Cortex of kidney (tissue), 1 donor: ENCODE measurements at places on chromosomes 1 and 21.

- no peak for DNase-seq
Observed at GRCh38 chr1:10830961-10831668, 34.7 kb upstream of the CASZ1 start.

DNA sequence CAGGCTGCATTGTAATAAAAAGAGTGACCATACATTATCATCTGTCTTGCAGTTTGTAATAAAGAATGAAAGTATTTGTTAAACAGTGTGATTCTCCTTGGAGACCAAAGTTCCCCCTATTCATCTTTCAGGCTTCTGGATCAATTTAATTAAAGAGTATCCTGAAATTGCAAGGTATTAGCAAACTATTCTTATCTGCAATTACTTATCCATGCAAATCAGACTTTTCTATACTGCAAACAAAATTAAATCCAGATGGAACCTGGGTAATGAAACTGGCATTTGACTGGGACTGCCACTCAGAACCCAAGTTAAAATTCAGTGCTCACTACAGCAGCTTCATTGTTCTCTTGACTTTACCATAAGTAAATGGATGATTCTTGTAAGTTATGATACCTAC, 37.1 kb downstream of the JAK1 start:
- no peak for DNase-seq

GRCh38 chr1:179205284-179205683, 24.2 kb downstream of the ABL2 start:
- DNase-seq = no peak

DNA sequence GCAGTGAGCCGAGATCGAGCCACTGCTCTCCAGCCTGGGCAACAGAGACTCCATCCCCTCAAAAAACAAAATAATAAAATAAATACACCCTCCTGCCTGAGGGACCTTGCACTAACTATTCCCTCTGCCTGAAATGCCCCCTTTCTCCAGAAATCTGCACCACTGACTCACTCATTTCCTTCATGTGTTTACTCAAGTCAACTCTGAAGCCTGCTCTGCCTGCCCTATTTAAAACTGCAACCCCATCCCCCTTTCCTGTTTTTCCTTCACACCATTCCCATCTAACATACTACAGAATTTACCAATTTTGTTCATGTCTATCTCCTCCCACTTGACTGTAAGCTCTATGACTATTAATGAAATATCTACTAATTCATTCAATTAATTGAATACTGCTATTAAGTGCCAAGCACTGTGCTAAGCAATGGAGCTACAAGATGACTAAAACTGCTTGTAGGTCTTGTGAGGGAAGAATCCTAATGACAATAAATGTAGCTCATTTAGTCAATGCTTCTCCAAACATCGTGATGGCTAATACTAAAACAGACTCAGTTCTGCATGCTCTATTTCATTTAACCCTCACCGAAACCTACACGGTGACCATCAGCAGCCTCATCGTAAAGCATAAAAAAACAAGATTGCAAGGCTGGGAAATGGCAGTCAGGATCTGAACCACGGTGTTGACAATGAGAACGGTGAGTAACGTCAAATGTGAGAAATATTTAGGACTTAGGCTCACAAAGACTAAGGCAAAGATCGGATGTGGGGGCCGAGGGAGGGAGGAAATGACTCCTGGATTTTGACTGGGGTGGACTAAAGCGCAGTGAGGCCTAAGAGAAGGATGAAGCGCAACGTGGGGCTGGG, 749 bp upstream of the TMEM39B start:
- no peak for DNase-seq

DNA sequence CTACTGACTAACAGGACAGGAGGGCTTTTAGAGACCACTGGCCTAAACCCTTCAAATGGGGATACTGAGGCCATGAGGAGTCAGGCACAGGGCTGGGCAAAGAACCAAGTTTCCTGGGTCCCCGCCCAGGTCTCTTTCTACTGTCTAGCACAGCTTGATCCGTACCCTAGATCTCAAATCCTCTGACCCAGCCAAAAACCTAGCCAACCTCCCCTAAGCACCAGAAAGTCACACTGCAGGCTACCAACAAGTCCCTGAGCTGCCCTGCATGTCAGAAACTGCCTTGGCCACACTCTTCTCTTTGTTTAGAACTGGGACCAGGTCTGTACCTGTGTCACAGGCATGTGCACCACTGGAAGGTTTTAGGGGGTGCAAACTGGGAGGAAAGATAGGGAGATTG, 33.6 kb downstream of the AHDC1 start:
- DNase-seq = no peak

DNA sequence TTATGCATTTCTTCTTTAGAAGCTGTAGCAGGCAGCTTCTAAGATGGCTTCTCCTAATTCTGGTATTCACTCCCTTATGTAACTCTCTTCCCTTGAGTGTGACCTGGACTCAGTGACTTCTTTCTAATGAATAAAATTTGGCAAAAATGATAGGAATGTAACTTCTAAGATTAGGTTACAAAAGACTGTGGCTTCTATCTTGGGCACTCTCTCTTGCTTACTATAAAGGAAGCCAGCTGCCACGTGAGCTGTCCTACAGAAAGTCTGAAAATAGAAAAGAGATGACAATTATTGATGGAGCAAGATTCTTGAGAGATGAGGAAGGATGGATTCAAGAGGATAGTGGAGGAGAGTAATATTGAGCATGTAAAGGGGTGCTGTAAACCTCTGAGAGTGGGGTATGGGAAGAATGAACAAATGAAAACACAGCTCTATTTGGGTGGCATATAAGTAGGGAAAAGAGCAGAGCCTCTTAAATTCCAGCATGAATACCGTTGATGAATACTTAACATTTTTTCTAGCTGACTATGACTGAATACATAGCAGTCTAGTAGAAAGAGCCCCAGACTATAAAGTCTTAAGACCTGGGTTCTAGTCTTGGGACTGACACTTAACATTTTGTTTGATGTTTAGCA, 5.5 kb downstream of the TSEN15 start:
- no peak for DNase-seq

- no peak for DNase-seq
Observed at GRCh38 chr1:11842154-11843041, 5.2 kb downstream of the NPPA start.

- no peak for DNase-seq
Observed at GRCh38 chr1:159802111-159802510, at the start of gene FCRL6. FCRL6 (plus strand) TSS chr1:159802360; CDS start chr1:159802425, 65 bp downstream.

GRCh38 chr1:31843506-31843905, 27.7 kb upstream of the SPOCD1 start:
- no peak for DNase-seq

DNA sequence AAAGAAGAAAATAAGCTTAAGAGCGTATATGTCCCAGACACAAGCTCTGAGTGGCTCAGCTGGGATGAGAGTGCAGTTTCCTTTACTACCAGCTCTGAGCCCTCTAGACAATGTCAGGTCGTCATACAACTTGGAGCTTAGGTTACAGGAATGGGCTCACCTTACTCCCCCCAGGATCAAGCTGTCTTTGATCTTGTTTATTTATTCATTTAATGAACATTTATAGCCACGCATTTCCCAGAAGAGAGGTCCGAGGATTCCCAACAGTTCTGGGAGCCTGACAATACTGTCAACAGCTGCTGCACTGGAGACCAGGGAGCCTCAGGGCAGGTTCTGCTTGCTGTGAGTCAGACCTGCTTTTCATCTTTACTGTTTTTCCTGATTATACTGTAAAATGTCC, 378.9 kb downstream of the PLPP3 start:
- DNase-seq = no peak

DNA sequence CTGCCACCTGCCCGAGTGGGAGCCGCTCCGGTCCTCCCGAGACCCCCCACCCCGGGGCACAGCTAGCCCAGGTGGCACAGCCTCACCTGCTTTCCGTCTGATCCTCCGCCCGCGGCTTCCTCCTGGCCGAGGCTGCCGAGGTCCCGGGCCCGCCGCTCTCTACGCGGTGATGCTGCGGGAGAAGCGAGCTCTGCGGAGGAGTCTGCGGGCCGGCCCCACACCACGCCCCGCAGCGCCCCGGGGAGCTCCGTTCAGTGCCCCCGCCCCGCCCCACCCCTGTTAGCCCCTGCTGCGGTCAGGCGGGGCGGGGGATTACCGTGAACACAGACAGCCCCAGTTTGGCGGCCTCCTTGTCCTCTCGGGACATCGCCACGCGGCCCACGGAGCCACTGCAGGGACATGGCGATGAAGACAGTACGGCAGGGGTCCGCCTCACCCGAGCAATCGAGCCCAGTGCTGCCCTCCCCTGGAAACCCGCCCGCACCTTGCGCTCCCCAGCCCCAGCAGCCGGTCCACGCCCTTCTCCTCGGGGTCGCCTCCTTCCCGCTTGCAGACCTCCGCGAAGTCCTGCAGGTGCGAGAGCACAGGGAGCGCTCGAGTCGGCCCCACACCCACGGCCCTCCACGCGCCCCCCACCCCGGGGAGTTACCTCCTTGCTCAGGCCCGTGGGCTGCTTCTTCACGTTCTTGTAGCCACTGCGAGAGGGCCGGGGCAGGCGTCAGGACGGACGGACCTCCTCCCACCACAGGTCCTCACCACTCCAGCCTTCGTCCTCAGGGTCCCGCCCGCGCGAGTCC, 933 bp downstream of the C1orf35 start:
- DNase-seq = no peak

- DNase-seq = no peak
Observed at GRCh38 chr1:156464335-156464734, 36.2 kb downstream of the MEF2D start.

GRCh38 chr1:223200903-223201302, 57.9 kb upstream of the TLR5 start:
- DNase-seq = no peak

DNA sequence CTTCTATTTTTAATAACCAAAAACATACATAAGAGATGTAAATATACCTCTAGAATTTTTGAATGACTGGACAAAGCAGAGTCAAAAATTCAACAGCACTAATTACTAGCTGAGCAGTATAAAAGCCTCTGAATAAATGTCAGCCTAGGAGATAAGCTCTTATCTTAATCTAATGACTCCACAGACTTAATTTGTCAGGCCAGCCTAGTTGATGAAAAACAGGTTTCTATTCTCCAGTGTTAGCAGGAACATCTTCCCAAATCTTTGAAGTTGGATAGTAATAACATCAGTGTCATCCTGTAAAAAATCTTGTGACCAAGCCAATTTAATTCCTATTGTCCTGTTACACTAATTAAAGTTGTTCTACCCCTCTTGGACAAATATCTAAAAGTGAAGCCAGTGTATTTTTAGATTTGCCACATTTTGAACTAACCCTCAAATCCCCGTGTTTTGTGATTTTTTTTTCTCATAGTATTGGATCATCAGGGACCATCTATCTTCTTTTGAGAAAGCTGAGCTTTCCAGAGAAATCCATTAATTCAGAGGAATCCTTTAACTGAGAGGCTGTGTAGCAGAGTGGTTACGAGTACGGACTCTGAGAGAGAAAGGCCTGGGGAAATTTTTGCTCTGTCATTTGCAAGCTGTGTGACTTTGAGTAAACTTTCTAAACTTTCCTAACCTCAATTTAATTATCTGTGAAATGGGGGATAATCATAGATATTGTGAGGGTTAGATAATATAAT, 41.2 kb downstream of the LMO4 start:
- no peak for DNase-seq

GRCh38 chr1:75731881-75732280, 7.4 kb downstream of the ACADM start:
- no peak for DNase-seq

GRCh38 chr1:159197561-159198557, 6.8 kb upstream of the ACKR1 start:
- DNase-seq = no peak

- no peak for DNase-seq
Observed at GRCh38 chr1:2541619-2542245, 11.7 kb upstream of the HES5 start.

DNA sequence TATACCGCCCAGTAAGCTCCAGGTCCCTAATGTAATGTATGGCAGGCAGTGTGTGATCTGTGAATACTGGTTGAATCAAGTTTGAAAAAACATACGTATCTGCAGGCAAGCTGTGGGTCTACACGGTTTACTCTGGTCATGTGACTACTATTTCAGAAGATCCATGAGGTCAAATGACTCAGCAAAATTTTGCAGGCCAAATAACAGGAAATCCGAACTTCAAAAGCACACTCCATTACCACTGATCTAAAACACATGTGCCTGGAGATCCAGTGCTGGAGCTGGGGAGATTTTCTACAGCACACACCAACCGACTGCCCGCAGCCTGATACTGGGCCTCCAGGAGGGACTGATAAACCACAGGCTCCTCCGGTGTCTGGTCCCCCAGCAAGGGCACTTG, 64.5 kb upstream of the SLC44A3 start:
- no peak for DNase-seq

DNA sequence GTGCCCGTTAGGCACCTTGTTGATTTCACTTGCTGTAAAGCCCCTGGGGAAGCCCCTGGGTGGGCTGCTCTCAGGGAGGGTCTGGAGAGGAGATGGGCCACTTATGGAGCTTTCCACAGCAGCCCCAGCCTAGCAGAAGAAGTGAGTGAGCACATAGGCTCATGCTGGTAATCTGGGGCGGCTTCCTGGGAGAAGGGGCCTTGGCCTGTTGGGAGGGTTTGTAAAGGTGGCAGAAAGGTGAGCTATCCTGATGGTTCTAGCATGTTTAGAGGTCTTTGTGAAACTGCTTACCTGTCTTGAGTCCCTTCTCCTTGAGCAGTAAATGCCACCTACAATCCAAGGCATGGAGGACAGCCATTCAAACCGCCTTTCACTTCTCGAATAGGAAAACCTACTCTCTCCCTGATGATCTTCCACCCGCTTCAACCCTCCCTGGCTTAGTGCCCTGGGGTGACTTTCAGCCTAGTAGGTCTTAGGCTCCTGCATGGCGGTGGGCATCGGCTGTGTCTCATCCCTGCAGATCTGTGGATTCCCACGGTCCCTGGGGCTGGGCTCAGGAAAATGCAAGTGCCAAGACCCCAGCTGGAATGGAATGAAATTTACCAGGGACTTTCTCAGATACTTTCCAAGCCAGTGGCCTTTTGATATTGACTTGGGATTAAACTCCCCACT, 87.6 kb upstream of the SELENON start:
- no peak for DNase-seq

DNA sequence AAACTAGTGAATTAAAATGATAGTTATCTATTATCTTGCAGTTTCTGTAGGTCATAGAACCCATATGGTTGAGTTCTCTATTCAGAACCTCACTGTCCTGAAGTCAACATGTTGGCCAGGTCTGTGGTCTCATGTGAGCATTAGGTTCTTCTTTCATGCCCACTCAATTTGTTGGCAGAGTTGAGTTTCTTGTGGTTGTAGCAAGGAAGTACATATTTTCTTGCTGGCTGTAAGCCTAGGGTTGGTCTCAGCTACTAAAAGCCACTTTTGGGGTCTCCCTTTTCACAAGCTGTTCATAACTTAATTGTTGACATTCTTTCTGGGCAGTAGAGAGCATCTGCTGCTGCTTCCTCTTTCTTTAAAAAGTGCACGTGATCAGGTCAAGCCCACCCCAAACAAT, 1165.1 kb upstream of the NCAM2 start:
- DNase-seq = no peak

GRCh38 chr1:25011943-25012638, 82.0 kb upstream of the RUNX3 start:
- no peak for DNase-seq

DNA sequence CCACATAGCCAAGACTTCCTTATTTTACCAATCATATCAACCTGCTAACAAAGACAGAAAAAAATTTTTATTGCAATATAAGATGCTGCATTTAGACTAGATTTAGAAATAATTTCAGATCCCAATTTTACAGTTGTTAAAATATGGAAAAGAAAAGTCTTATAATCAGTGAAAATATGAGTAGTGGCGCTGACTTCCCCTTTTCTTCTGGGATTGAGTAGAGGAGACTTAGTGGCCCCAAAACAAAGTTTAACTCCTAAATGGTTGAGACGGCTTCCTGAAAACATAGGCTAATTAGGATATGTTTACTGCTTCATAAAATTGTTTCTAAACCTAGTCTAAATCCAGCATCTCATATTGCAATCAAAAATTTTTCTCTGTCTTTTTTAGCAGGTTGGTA, 68.4 kb downstream of the RAB3GAP2 start:
- DNase-seq = no peak
